ENCODE measurements at places on chromosomes 6 and 20.

GRCh38 chr6:12371641-12372146, 81.5 kb downstream of the EDN1 start:
- no peak for DNase-seq

DNA sequence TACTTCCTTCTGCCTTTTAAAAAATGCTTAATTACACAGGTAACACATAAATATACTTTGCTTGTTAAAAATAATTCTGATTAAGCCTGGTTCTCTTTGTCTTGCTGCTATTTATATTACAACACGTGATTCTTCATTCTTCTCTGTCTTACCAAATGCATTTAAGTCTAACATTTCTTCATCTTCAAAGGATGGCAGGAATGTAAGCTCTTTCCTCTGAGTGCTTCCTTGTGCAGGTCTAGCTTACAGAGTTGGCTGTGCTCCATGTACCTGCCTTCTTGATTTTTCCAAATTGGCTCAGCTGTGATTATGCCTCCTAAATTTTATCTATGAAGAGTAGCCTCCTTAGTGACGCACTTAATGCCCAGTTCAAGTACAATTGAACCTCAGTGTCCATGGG, 44.4 kb downstream of the RNF144B start:
- DNase-seq, result no peak

GRCh38 chr20:62494980-62495748, 19.4 kb upstream of the GATA5 start:
- DNase-seq, result no peak

GRCh38 chr6:155968921-155969320, 513.3 kb upstream of the NOX3 start:
- no peak for DNase-seq

DNA sequence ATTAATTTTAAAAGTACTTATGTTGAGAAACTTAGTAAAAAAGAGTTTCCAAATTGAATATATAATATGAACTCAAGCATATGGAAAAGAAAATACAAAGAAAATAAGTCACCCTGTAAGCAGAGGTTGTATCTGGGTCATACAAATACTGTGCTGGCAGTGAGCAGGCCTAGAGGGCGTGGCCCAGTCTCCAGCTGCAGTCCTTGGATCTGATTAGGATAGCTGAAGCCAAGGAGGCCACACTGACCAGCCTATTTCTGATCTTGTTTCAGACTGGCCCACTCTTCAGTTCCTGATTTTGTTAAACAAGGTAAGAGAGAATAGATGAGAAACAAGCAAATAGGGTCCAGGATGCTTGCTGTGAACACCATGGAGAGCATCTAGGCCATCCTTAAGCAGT, 228.8 kb downstream of the EPM2A start:
- no peak for DNase-seq

- peak; percentile 74 for DNase-seq
Measured at GRCh38 chr20:48771542-48771941, 56.3 kb downstream of the PREX1 start.
